SW 1271 (cell line): ENCODE measurements at places on chromosomes 6 and 20.

GRCh38 chr6:44771647-44772415, 384.3 kb downstream of the CDC5L start:
- no peak for DNase-seq

- no peak for DNase-seq
Measured at GRCh38 chr6:34115403-34115795, 30.5 kb downstream of the GRM4 start.

GRCh38 chr6:148087659-148088058, 255.0 kb upstream of the SASH1 start:
- no peak for DNase-seq

- no peak for DNase-seq
Measured at GRCh38 chr6:3806169-3806922, 42.8 kb upstream of the FAM50B start.

DNA sequence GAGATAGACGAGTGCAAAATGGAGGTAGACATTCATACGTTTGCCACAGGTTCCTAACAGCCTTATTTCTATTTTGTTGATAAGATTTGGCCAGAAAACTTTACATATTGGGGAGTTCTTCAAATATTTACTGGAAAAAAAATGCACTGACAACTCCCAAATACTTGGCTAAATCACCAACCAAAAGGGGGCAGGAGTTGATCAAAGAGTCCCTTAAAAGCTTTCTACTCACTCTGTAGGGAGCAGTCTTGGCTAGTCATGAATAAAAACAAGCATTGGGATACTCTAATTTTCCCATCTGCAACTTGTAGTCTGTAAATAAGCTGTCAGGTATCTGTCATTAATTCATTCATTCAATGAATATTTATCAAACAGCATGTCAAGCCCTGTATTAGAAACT, 18.4 kb downstream of the TENT5A start:
- DNase-seq = no peak

- DNase-seq = no peak
Measured at GRCh38 chr20:55140631-55141030, 665.2 kb downstream of the DOK5 start.

DNA sequence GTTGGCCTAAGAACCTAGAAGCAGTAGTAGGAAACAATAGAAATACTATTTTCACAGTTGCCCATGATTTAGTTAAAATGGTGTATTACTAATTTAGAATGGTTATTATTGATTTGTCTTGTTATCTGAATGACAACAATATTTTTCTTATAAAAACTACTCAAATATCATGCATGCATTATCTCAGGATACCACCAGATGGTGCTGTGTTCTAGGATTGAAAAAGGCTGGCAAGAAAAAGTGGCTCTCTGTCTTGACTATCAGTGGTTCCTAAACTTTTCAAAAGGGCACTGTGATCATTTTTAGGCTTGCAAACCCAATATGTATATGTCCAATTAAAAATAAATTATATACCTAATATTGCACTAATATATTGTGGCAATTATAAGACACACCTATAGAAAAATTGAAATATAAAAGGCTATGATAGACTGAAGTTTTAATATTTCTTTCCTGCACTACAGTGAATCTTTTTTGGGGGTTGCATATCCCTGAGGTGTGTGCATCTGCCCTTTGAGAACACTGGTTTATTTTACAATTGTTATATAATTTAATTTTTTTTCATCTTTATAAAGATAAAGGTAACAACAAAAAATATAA, 131.7 kb upstream of the MLIP start:
- no peak for DNase-seq

- no peak for DNase-seq
Measured at GRCh38 chr6:21219856-21220255, 373.7 kb upstream of the SOX4 start.

DNA sequence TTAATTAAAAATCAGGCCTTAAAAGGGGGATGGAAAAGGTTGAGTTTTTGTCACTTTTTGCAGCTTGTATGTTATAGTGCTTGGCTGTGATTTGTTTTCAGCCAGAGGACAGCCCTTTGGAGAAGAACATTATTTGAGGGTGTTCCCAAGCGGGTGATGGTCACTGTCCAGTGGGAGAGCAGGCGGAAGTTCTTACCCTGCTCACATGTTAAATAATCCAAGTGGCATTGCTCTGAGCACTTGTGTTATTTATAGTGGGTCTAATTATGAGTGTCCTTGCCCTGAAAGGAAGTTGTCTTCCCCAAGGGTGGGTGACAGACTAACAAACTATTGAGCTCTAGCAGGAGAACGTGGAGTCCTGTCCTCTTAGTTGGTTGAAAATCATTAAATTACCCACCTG, 49.5 kb downstream of the DOK5 start:
- no peak for DNase-seq

- no peak for DNase-seq
Measured at GRCh38 chr6:39388606-39389483, 66.3 kb upstream of the KCNK16 start.

GRCh38 chr20:11117808-11118528, 444.2 kb upstream of the JAG1 start:
- no peak for DNase-seq

- DNase-seq = no peak
Measured at GRCh38 chr20:46332373-46333160, 24.3 kb upstream of the CDH22 start.

DNA sequence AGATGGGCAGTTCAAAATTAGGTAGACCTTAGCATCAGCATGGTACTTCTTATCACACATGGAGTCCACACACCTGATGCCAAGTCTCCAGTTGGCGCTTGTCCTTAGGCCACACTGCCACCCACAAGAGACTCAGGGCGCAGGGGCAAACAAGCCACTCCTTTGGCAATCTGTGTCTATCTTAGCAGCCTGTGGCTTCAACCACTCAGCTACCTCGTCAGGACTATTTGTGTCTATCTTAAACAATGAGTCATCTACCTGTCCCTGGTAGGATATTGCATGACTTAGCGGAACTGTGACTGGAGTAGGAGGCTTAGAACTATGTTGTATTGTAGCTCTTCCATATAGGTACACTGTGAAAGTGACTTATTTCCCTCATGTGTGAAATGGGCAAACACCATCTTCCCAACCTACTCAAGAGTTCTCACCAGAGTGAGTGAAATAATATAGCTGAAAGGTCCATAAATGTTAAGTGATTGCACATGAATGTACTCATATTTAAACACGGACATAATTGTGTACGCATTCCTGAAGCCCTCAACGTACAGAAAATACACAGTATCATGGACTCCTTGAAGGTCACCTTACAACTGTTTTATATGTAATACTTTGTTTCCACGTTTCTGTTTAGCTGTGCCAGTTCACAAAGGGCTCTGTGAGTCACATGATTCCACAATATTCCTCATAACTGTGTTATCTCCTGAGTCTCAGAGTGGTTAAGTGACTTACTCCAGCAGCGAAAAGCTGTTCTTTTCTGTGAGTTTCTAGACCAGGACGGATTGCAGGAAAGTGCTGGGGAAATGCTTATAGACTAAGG, 1.6 kb downstream of the TRIM27 start:
- no peak for DNase-seq

DNA sequence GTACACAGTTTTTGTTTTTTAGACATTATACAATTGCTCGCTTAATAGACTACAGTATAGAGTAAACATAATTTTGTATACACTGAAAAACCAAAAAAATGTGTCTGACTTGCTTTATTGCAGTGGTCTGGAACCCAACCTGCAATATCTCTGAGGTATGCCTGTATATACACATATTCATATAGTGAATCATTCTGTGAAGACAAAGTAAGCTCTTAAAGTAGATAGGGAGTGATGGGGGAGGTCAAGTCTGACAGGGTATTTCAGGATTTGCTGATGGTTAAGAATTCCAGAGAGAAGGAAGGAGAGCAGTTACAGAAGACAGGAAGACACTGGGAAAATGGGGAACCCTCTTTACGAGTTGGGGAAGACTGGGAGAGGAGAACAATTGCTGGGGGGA, 417.9 kb downstream of the CD109 start:
- DNase-seq = no peak

DNA sequence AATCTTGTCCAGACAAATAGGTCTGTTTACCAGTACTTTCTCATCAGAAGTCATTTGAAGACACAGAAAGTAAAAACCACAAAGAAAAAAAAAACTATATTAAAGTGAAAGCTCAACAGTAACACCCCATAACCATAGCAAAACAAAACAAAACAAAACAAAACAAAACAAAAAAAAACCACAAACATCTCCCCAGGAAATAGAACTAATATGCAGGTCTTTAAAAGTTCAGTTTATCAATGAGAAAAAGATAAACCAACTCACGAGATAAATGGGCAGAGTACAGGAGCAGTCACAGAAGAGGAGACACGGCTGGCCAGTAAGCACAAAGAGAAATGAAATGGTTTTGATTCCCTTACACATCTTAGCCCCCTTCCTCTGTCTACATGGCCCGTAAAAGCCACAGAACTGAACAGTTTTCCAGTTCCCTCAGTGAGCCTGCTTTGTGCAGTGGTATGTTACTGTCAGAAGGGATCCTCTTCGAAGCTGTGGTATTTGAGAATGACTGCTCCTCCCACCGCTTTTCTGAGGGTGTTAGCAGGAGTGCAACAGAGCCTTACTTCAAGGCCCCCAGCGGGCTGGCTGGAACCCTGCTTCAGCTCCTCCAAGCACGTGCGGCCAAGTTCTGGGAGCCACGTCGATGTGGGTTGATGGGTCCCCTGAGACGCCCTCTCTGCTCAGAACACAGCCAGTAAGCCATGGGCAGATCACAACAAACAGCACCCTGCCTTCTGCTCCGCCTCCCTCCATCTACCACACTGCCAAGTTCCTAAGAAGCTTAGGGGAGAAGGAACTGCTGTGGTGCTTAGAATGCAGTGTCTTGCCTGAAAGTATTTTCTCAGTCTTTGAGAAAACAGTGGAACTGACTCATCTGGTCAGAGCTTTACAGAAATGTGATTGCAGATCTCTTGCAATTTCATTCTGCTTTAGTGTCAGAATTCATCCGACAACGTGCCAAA, 14.0 kb downstream of the UST start:
- DNase-seq = no peak

DNA sequence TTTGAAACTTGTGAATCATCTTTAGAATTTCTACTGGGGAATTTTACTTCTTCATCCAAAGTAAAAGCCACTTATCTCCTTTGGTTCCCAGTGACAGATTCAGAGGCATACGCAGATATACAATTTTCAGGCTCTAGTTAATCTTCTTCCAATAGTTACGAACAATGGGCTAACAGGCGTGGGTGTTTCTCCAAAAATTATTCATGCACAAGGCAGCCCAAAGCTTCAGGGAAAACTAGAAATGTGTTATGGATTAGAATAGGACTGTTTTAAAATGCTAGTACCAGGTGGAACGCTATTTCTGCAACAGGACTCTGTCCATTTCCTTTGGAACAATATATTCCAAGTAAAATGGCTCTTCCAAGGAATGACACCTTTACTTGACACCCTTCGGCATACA, 102.2 kb downstream of the ZNF217 start:
- DNase-seq = no peak

- no peak for DNase-seq
Measured at GRCh38 chr6:142292166-142292924, 9.5 kb upstream of the ADGRG6 start.

- DNase-seq = no peak
Measured at GRCh38 chr20:58492795-58493524, 22.2 kb downstream of the APCDD1L start.

- DNase-seq = no peak
Measured at GRCh38 chr6:116938305-116938704, 61.3 kb downstream of the RFX6 start.

DNA sequence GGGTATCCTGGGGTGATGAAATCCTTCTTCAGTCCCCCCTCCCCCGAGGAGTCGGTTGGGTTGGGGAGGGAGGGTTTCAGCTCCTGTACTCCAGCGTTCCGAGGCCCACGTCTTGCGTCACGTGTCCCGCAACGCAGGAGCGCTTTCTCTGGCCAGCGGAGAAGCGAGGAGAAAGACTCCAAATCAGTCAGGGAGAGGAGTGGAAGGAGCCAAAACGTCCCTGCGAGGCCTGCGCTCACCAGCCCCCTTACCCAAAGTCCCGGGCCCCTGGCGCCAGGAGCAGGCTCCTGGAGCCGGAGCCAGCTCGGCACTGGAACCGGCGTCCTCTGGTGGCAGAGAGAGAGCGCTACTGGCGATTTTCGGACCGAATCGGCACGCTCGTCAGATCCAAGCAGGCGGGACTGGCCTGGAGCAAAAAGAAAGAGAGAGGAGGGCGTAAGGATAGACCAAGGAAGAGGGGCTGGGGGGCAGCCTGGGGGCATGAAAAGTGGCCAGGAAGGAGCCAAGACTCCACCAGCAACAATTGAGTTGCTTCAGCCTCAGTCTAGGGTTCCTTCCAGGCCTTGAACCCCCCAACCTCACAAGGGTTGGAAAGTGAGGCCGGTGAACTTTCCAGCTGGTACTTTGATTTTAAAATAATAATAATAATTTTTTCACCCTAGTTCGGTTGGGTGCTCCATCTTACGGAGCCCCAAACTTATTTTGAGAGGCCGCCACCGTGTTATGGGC, at the start of gene GNAS:
Gene GNAS, plus strand, starts transcription at position 174 of the 729 bp plus-strand sequence.
- DNase-seq = no peak

- DNase-seq = no peak
Measured at GRCh38 chr6:167793421-167793820, 33.3 kb upstream of the AFDN start.

DNA sequence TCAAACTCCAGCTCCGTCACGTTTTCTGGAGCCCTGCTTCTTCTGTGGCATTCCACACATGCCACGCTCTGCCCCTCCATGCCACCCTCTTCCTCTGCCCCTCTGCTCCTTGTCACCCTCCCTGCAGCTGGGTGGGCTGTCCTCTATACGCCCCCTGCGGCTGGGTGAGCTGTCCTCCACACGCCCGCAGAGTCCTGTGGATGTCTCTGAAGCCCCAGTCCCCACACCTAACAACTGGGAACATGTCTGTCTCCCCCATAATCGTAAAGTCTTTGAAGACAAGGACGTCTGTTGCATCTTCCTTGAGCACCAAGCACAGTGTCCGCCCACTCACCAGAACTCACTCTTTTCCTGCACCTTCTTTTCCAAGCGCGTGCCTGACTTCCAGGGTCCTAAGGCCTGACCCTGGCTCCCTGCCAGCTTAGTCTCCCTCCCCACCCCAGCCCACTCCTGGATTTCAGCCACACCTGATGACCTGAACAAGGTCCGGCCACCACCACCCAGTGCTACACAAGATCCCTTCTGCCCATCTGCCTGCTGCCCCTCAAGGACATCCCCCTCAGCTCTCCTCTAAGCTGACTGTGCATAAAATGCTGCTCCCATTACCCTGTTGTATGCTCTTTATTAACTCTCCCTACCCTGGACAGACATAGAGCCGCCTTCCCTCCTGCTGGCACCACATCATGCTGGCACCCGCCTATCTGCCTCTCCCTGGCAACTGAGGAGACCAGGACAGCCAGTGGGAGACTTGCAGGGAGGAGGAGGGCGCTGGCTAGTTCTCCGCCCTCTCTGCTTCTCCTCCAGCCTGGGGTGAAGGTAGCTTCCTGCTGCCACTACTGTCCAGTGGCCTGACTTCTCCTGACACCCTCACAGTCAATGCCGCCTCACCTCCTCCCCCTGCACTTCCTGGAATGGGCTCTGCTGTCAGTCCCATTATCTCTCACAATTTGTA, 10.7 kb upstream of the PRR18 start:
- no peak for DNase-seq

- no peak for DNase-seq
Measured at GRCh38 chr6:90121982-90122381, 174.7 kb downstream of the BACH2 start.

GRCh38 chr20:12660918-12661317, 347.9 kb upstream of the SPTLC3 start:
- DNase-seq = no peak
